ENCODE measurements at places on chromosomes 7 and 10.

- DNase-seq = no peak
These were observed 64.9 kb downstream of the CTTNBP2 start for GRCh38 chr7:117808341-117808757.

DNA sequence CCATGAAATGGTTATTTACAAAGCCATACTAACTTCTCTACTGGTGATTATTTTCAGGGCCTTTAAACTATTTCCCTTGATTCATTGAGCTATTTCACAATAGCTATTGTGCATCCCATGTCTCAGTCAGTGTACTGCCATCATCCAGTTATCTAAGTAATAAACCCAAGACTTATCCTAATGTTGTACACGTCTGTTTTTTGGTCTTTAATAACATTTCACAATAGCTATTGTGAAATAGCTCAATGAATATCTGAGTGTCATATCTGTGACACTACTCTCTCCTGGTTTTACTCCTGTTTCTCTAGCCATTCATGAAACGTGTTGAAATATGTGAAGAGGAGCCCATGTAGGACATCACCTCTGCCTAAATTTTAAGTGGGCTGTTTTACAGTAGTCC is 36.5 kb upstream of the TMEM140 start:
- DNase-seq = no peak

DNA sequence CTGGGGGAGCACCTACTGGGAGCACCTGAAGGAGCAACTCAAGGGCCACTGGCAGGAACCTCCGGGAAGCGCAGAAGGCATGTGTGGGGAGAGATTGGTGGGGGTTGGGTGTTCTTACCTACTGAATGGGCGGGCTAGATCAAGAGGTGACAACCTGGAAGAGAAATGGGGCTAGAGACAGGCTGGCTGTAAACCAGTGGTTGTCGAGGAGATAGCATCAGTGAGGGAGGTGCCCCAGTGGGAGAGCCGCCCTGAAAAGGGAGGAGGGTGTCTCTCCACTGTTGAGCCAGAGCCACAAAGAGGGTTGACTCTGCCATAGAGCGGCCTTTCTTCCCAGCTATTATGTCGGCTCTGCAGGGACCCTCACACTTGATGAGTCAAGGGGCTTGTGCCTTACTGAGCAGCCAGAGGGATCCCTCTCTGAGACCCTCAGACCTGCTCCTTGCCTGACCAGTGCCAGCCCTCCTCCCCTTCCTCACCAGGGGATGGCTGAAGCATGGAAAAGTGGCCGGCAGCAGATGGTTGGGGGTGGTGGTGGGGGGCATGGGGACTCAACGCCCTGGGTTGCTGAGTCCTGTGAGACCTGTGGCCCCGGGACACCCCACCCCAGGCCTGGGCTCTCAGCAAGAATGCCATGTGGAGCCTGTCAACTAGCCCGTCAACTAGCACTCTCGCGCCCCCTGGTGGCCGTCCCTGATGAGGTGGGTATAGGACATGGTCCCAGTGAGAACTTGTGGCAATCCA is 36.4 kb upstream of the PURB start:
- DNase-seq = peak; percentile 97

- no peak for DNase-seq
These were observed 81.3 kb downstream of the CDK6 start for GRCh38 chr7:92754919-92755581.

DNA sequence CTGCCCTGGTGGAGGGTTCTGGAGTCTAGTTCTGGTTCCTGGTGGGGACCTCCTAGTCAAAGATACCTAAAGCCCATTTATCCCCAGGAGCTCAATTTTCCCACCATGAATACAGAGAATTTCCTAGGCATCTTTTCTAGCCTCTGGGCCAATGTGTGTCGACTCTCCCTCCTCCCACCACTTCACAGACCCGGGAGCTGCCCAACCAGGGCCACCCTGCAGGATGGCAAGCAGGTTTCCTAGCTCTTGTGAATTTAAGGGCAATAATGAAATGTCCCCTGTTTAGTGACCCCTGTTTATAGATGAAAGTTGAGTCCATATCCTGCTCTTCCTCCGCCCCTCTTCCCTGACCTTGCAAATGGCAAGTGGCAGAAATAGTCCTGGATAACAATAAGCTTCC is 9.4 kb downstream of the DLX5 start:
- no peak for DNase-seq

DNA sequence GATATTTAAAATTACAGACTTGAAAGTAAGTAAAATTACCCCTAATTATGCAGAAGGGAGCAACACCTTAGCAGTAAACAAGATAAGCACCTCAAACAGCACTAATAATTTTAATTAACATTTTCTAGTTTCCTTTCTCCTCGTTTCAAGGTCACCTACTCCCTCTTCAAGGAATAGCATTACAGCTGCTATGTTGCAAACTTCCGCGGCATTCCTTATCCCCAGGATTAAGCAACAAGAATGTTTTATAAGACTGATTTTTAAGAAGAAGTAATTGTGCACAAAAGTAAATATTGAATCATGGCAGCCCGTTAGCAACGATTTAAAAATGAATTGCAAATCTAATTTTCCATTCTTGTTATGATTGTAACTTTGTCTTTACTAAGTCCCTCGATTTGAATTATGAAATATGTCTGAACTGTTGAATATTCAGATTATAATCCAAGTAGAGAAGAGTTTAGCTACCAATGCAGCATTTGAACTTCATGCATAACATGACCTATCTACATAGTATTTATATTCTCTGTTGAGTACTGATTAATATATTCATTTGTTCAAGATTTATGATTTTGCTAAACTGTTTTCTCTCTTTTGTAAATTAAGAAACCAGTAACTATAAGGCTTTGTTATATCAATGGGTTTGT is 593.5 kb upstream of the MGMT start:
- DNase-seq = no peak

- DNase-seq = peak; percentile 32
These were observed 88.0 kb upstream of the PRSS58 start for GRCh38 chr7:142345811-142346210.

DNA sequence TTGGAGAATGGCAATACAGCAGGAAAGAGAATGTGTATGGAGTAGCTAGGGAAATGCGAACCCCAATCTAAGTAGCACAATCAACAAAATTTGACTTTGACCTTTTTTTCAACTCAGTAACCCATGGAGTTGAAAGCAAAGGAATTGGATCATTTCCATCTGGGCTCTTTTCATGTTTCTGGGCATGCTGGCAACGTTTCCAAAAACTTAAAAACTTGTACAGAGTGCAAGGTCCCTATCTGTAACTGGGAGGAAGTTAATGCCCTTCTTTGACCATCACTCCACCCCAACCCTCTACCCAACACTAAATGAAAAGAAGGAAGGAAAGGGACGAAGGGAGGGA is 1.3 kb upstream of the HIBADH start:
- no peak for DNase-seq

DNA sequence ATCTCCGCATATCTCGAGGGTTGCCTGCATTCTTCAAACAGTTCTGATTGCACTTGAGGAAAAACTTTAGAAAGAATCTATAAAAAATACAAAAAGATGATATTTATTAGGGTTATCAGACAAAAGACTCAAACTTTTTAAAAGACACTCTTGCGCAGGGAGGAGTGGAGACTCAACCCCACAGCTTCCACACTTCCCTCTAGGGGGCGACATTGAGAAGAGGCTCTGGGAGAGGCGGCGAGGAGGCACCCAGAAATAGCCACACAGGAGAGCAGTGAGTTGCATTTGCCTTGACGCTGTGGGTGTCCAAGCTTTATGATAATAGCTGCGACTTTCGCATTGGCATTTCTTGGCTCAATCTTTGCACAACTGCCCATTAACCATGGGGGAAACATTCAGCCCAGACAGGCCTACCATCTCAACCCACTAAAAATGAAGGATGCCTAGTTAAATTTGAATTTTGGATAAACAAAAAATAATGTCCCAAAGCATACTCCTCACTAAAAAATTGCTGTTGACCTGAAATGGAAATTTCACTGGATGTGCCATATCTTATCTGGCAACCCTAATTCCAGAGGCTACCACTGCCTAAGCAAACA is 86.2 kb downstream of the EBF3 start:
- DNase-seq = peak; percentile 7

DNA sequence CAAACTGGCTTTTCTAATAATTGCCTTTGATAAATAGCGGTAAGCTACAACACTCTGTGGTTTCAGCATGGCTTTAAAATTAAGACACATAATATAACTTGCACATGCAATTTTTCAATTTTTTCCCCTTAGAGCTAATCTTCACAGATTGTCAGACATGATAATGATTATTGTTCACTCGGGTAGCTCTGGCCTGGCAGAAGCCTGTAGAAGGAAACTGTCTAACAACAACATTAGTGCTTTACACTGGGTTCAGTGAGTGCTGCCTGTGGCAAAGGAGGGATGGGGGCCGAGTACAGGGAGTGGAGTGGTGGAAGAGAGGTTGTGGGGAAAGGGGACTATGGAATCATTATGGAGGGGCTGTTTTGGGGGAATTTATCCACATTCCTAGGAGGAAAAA is 67.2 kb upstream of the AUTS2 start:
- DNase-seq = no peak

- DNase-seq = no peak
These were observed 538.7 kb downstream of the DNAJB6 start for GRCh38 chr7:157875230-157876179.

DNA sequence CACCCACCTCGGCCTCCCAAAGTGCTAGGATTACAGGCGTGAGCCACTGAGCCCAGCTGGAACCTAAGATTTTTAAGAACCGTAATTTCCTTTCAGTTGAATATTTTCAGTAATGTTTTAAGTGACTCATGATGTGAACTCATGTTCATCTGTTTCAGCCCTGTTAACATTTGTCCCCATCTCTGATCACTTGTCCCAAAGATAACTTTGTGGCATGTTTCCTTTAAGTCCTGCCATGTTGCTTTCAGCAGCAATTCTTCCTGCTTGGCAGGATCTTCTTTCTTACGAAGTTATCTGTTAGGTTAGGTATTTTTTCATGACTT is 19.3 kb downstream of the ZRANB1 start:
- no peak for DNase-seq

DNA sequence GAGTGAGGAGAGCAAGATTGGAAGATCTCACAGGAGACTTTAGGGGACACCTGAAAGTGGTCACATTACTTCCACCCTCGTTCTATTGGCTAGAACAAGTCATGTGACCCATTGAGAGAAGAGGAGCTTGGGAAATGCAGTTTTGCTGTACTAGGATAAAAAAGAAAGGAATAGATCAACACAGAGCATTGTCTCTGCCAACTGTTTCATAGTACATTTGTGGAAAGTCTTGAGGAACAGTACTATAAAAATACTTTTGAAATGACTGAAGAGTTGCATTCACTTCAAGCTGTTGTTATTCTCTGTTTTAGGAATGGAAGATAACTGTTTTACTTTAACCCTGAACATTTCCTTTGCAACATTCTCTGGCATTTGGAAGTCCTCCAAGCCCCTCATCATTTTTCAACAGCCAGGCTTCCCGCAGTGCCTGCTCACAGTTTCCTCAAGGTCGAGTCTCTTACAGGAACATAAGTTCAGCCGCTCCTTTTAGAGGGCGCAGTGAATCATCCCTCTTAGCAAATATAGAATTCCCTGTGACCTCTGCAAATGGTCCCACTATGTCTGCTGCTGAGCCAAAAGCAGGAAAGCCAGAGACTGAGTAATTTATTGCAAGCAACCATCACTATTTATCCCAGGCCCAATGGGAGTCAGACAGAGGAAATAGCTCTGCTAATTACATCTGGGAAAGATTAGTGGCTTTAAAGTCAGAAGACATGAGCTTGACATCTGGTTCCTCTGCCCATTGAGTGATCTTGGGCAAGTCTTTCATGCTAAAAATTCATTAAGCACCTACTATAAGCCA is 40.7 kb downstream of the MRPL32 start:
- no peak for DNase-seq
